Stromal cell of bone marrow (primary cell): ENCODE measurements at places on chromosomes 12 and 14.

- peak; percentile 85 for DNase-seq
These were observed 25.1 kb upstream of the UBC start for GRCh38 chr12:124939421-124940142.

DNA sequence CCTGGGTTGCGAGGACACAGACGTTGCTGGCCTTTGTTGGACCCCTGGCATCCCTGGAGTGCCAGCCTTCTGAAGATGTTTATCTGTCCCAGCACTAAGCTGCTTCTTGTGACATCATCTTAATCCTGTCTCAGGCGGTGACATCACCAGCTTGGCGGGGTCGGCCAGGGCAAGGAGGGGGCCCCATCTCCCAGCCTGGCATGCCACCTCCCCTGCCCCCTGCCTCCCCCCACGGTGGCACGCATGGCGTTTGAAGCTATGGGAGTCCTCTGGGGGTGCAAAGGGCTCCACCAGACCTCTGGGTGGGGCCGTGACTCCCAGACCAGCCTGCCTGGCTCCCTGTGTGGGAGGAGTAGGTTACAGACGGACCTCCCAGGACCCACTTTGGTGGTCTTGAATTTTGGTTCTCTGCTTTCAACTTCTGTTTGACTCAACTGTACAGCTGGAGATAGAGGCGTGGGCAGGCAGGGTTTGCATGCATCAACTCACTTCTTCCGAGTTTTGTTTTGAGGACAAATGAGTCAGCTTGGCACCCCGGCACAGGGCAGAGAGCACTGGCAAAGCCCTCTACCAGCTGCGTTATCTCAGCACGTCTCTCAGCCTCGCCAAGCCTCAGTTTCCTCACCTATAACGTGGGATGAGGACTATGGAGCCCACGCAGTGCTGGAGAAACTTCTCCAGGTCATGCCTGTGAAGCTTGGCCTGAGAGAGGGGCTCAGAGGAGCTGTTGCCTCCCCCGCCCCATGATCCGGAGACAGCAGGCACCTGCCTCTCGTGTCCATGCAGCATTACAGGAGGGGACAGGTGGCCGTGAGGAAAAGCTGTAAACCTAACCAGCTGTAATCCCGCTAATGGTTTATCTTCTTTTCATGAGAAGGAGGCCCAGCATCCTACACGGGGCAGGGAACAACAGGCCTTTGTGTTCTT lies 38.8 kb upstream of the EML1 start:
- DNase-seq, result no peak

- DNase-seq, result peak; percentile 92
These were observed 50.6 kb upstream of the FUT8 start for GRCh38 chr14:65361920-65362319.

DNA sequence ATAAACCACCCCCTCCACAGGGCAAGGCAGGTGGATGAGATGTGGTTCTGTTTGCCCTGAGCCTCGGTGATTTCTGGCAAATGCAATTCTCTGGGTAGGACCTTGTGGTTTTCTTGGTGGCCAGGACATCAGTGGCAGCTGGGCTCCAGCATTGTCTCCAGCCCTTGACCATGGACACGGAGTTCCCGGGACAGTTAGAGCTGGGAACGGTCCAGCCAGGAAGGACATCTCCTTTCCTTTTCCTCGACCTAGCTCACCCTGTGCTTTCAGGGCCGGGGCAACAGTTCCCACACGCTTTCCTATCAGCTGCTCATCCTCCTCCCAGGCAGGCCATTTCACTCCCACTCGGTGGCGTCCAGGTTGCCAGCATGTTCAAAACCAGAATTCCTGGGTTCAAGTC lies 9.2 kb downstream of the SERPINA4 start:
- no peak for DNase-seq

- no peak for DNase-seq
These were observed 18.1 kb upstream of the NEK9 start for GRCh38 chr14:75144944-75145343.

DNA sequence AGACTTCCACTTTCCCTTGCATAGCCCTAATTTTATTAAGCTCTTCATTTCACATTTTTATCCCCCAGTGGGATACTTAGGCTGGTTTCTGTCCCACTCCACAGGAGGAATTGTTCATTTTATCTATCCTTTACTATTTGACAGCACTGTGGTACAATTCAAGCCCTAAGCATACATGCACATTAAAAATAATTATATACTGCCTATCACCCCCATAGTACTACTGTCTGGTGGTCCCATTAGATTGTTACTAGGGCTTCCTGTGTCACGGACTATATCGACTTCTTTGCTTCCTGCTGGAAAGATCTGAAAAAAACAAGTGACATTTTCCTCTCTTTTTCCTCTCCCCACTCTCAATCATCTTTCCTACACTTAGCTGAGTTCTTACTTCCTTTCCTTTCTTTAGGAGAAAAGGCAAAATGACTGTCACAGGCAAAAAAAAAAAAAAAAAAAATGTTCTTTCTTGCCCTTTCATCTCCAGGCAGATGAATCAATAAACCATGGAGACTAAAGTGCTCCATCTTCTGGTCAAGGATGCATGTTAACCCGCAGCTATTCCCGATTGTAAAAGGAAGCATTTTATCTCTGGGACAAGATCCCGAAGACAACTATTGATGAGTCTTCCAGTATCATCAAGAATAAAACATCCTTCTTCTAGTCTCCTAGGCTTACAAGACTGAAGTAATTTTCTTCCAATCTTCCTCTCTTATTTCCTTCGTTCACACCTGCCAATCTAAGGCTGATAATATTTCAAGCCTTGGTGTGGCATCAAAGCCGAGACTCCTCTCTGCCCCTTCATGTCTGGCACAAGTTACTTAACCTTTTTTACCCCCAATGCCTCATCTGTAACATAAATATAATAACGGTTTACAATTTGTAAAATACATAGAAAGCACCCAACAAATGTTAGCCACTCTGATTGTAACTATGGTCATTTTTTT lies 94.4 kb upstream of the PLEKHG7 start:
- DNase-seq, result peak; percentile 52

GRCh38 chr14:99117671-99118045 lies 154.3 kb downstream of the BCL11B start:
- DNase-seq, result no peak
